Body of pancreas (tissue), 4 donors: ENCODE measurements at places on chromosomes 4 and X. TPM values are rescaled to one million over a fixed set of nuclear protein-coding genes. Genes with fewer than 3 reads are reported as not detected.

GRCh38 chrX:124242131-124242530 lies 90.3 kb upstream of the TEX13D start:
- H3K4me1 ChIP-seq, result no peaks in the 10 kb centered on the region
- no peak overlapping the region for H3K27ac ChIP-seq
- no peak overlapping the region for H3K4me3 ChIP-seq
- no peaks in the 10 kb centered on the region for H3K27me3 ChIP-seq

DNA sequence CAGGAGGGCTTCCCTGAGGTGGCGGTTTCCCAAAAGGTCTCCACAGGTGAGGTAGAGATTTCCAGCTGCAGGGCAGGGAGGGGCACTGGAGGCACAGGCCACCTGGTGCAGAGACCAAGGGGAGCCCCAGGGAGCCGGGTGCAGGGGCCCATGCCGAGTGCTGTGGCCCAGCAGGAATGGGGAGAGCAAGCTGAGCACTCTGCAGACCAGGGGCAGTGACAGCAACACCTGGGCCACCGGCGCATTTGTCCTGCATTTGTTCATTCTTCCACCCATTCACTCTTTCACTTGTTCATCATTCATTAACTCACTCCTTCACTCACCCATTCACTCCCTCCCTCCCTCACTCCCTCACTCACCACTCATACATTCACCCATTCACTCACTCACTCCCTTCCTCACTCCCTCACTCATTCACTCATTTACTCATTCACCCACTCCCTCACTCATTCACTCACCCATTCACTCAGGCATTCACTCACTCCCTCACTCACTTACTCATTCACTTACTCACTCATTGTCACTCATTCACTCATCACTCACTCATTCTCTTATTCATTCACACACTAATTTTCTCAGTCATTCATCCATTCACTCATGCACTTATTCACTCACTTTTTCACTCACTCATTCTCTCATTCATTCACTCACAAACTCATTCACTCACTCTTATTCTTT lies 16.3 kb downstream of the CPZ start:
- H3K27me3 ChIP-seq, result no peaks in the 10 kb centered on the region
- H3K4me1 ChIP-seq, result no peaks in the 10 kb centered on the region
- no peak overlapping the region for H3K4me3 ChIP-seq
- no peak for DNase-seq
- no peaks in the 10 kb centered on the region for H3K36me3 ChIP-seq
- no peak overlapping the region for H3K27ac ChIP-seq

Gene NPY5R
- not detected for total RNA-seq

- DNase-seq, result no peak
- no peaks in the 10 kb centered on the region for H3K36me3 ChIP-seq
- H3K4me1 ChIP-seq, result peaks cover 29% of the 10 kb centered on the region
- no peaks in the 10 kb centered on the region for H3K27me3 ChIP-seq
- no peak overlapping the region for H3K4me3 ChIP-seq
- no peak overlapping the region for H3K27ac ChIP-seq
Measured at GRCh38 chr4:54276641-54277430, 47.7 kb downstream of the PDGFRA start.

Gene USP17L27
- total RNA-seq, result not detected

Gene LONRF3
- 18.8 TPM for total RNA-seq

- H3K36me3 ChIP-seq, result no peaks in the 10 kb centered on the region
- H3K4me3 ChIP-seq, result peak overlapping the region; percentile 40
- peaks cover 45% of the 10 kb centered on the region for H3K4me1 ChIP-seq
- no peaks in the 10 kb centered on the region for H3K27me3 ChIP-seq
- peak overlapping the region; percentile 97 for H3K27ac ChIP-seq
Measured at GRCh38 chr4:151409470-151410313, 716 bp downstream of the FHIP1A start.

GRCh38 chrX:24759786-24760185 lies 66.1 kb downstream of the POLA1 start:
- no peaks in the 10 kb centered on the region for H3K36me3 ChIP-seq
- no peak overlapping the region for H3K4me3 ChIP-seq
- no peak for DNase-seq
- H3K27me3 ChIP-seq, result no peaks in the 10 kb centered on the region
- H3K27ac ChIP-seq, result no peak overlapping the region

GRCh38 chrX:130468395-130468923 lies 66.7 kb downstream of the RBMX2 start:
- H3K4me1 ChIP-seq, result no peaks in the 10 kb centered on the region
- H3K27me3 ChIP-seq, result no peaks in the 10 kb centered on the region
- H3K36me3 ChIP-seq, result no peaks in the 10 kb centered on the region
- no peak for DNase-seq
- H3K27ac ChIP-seq, result no peak overlapping the region

Gene FHIP1A
- 23.7 TPM for total RNA-seq

Gene OTUD6A
- total RNA-seq, result not detected

Gene CXCL1
- 17.1 TPM for total RNA-seq

Gene HSD17B13
- total RNA-seq, result 0.66 TPM

DNA sequence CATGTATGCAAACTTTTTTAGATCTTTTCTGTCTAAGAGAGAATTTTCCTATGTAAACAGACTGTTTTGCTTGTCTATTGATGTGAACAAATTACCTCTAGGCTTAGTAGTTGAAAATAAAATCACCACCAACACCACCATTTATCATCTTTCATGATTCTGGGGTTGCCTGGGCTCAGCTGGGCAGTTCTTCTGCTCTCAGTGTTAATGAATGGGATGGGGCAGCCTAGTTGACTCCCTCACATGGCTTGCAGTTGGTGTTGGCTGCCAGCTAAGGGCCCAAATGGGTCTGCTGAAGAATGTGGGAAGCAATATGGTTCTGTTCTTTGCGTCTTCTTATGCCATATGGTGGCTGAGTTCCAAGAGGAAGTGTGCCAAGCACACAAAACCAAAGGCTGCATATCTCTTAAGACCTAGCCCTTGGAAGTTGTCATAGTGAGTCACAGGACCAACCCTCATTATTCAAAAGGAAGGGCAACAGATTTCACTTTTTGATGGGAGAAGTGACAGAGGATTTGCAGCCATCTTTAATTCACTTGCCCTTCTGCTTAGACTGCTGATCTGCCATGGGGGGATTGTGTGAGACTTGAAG lies 17.9 kb downstream of the REELD1 start:
- no peaks in the 10 kb centered on the region for H3K27me3 ChIP-seq
- no peak overlapping the region for H3K4me3 ChIP-seq
- DNase-seq, result no peak
- H3K4me1 ChIP-seq, result no peaks in the 10 kb centered on the region

DNA sequence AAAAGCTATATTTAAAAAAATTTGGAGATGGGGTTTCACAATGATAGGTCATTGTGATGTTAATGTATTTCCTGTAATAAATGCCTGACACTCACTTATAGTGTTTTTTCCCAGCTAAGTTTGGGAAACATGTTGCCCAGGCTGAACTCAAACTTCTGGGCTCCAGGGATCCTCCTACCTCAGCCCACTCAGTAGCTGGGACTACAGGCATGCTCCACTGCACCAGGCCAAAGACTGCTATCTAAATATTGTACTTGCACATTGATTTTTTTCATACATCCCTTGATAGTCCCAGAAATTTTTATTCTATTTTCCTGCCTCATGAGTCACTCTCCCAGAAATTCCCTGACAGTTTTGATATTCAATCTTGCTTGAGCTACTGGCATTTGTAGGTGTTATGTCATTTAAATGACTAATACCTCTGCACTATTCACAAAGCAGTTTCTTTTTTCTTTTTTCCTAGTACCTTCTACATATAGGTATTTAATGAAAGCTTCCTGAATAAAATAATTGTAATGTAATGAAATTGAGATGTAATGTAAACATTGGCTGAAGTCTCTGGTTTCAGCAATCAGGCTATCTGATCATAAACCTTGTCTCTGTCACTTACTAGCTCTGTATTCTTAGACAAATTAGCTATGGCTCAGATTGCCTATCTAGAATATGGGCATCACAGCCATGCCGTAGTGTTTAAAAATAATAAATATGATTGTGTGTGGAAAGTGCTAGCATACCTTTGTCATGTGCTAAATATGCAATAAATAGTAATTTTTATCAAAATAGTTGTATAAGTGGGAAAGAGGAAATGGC lies 1973.0 kb upstream of the AGA start:
- no peaks in the 10 kb centered on the region for H3K36me3 ChIP-seq
- no peak overlapping the region for H3K4me3 ChIP-seq
- H3K27ac ChIP-seq, result no peak overlapping the region
- H3K4me1 ChIP-seq, result no peaks in the 10 kb centered on the region
- DNase-seq, result no peak

Gene RPS6KA6
- total RNA-seq, result 0.99 TPM

Gene PARM1
- 21.0 TPM for total RNA-seq

Gene VSIG4
- total RNA-seq, result 38.9 TPM

- no peak overlapping the region for H3K4me3 ChIP-seq
- H3K36me3 ChIP-seq, result peaks cover 18% of the 10 kb centered on the region
- no peaks in the 10 kb centered on the region for H3K27me3 ChIP-seq
- H3K4me1 ChIP-seq, result peaks cover 35% of the 10 kb centered on the region
- no peak for DNase-seq
Measured at GRCh38 chr4:182893474-182894080, 23.6 kb downstream of the DCTD start.

Gene FBXW7
- 34.5 TPM for total RNA-seq

DNA sequence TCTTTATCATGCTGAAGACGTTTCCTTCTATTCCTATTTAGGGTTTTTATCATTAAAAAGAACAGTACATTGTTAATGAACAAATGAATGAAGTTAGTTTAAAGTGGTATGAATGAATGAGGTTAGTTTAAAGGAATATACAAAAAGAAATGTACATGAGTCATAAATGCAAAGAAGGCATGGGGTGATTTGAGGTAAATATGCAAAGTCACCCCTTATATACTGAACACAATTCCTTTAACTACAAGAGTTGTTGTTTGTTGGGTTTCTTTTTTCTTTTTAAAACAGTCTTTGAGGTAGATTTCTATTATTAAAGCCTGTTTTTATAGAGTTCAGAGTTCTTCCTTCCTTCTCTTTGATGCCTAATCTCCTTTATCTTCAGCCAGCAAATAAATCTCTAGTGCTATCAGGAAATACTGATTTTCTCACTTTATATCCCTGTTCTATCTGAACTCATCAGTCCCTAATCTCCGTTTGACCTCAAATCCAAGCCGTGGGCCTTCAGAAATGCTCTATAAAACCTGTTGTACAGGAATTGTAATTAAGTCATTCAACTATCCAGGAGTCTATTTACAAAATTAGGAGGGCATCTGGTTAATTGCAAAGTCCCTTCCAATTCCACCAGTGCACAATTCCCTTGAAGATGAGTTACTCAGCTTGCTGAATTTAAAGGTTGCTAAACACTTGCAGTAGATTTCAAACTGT lies 31.6 kb upstream of the ABCG2 start:
- DNase-seq, result no peak
- H3K36me3 ChIP-seq, result no peaks in the 10 kb centered on the region
- H3K4me3 ChIP-seq, result no peak overlapping the region
- no peaks in the 10 kb centered on the region for H3K4me1 ChIP-seq
- H3K27ac ChIP-seq, result no peak overlapping the region

Gene TET2
- total RNA-seq, result 17.5 TPM

Gene NSUN7
- 14.3 TPM for total RNA-seq

DNA sequence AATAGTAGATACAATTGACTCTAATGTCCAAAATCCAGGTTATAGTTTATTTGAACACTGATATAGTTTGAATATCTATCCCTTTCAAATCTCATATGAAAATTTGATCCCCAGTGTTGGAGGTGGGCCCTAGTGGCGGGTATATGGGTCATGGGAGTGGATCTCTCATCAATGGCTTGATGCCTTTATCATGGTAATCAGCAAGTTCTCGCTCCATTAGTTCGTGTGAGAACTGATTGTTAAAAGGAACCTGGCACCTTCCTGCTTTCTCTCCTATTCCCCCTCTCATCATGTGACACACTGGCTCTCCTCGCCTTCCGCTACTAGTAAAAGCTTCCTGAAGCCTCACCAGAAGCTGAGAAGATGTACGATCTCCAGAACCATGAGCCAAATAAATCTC lies 70.1 kb downstream of the UNC5C start:
- H3K4me3 ChIP-seq, result no peak overlapping the region
- H3K27ac ChIP-seq, result no peak overlapping the region
- no peaks in the 10 kb centered on the region for H3K27me3 ChIP-seq
- no peaks in the 10 kb centered on the region for H3K36me3 ChIP-seq
- no peaks in the 10 kb centered on the region for H3K4me1 ChIP-seq

Gene DCAF12L2
- not detected for total RNA-seq

Gene ALPK1
- total RNA-seq, result 26.7 TPM

Gene MAGIX
- total RNA-seq, result 40.9 TPM

DNA sequence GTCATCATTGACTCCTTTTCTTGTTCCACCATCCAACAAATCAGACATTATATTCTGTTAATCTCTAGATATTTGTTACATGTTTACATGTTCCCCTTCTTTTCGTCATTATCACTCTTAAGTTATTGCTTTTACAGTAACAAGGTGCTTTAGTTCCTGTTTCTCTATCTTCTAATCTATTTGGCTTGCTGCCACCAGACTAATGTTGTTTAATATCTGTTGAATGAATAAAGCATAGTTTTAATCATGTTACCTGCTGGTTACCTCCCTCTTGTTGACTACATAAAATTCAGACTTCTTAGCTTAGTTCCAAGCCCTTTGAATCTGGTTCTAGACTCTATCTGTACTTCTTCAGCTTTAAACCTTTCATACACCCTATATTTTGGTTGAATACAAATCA lies 129.8 kb upstream of the TRIM2 start:
- no peaks in the 10 kb centered on the region for H3K27me3 ChIP-seq
- H3K4me3 ChIP-seq, result no peak overlapping the region

DNA sequence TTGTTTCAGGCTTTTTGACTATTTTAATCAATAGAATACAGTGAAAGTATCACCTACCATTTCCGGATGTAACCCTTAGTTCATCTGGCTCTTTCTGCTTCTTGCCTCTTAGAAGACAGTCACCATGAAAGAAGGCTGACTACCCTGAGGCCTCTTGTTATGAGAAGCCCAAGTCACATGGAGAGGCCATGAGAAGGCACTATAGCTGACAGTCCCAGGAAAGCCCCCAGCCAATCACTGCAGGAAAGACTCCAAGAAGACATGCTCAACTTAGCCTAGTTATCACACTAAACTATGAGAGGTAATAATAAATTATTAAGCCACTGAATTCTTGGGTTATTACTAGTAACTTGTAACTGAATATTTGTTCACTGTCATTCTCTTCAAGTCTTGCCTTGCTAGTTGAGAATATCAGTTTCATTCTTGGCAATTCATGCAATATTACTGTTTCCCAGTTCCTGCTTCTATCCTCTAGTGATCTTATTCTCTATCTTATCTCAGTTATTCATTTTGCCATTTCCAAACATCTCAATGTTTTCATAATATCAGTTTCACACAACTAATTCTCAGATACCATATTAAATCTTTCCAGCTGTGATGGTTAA lies 57.1 kb upstream of the GUCY1A1 start:
- no peak for DNase-seq
- H3K27me3 ChIP-seq, result no peaks in the 10 kb centered on the region

- H3K4me1 ChIP-seq, result no peaks in the 10 kb centered on the region
- H3K36me3 ChIP-seq, result no peaks in the 10 kb centered on the region
- H3K27me3 ChIP-seq, result no peaks in the 10 kb centered on the region
- DNase-seq, result no peak
Measured at GRCh38 chr4:184238072-184238745, 20.5 kb upstream of the ENPP6 start.

- DNase-seq, result no peak
- no peak overlapping the region for H3K27ac ChIP-seq
- H3K4me3 ChIP-seq, result no peak overlapping the region
- H3K36me3 ChIP-seq, result no peaks in the 10 kb centered on the region
- H3K27me3 ChIP-seq, result no peaks in the 10 kb centered on the region
Measured at GRCh38 chr4:172555725-172556124, 612.9 kb upstream of the GALNT7 start.
